Inflammatory macrophage treated with lipopolysaccharide for 1 hour (primary cell): ENCODE measurements at places on chromosomes 12 and 14.
A peak's percentile ranks its signal among the peaks of the same experiment; 100 is the strongest.

GRCh38 chr14:34014936-34015335 is 64.1 kb upstream of the EGLN3 start:
- DNase-seq: no peak

DNA sequence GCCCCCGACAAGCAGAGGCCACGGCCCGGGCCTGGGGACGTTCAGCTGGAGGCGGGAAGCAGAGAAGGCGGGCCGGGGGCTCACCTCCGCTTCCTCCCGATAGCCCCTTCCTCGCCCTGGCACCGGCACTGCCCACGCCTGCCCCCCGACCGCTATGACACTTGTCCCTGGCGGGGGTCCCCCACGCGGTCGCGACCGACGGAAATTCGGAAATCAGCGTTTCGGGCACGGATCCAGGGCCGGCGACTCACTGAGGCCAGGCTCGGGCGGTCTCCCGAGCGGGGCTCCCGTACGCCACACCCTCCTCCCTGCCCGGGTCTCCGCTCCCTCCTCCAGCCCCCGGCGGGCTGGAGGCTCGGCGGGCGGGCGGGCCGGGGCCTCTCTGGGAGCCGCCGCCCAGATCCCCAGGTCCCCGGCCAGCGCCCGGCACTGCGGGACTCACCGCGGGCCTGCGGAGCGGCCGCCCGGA is 581 bp downstream of the PITPNM2 start:
- DNase-seq: peak; percentile 2

- DNase-seq: no peak
These were observed 17.3 kb downstream of the TMEM132D start for GRCh38 chr12:129886541-129886940.

GRCh38 chr14:74669846-74670245 is 43.0 kb downstream of the AREL1 start:
- no peak for DNase-seq
